ENCODE measurements at places on chromosomes 3 and 15. TPM values are rescaled to one million over a fixed set of nuclear protein-coding genes. Genes with fewer than 3 reads are reported as not detected.
A peak's percentile ranks its signal among the peaks of the same experiment; 100 is the strongest.

- H3K36me3 ChIP-seq = no peaks in the 10 kb centered on the region
- no peak overlapping the region for H3K4me3 ChIP-seq
- no peak for DNase-seq
- H3K4me1 ChIP-seq = peaks cover 8% of the 10 kb centered on the region
- H3K27ac ChIP-seq = no peak overlapping the region
These were observed 241.2 kb downstream of the FEZF2 start for GRCh38 chr3:62132027-62132602.

DNA sequence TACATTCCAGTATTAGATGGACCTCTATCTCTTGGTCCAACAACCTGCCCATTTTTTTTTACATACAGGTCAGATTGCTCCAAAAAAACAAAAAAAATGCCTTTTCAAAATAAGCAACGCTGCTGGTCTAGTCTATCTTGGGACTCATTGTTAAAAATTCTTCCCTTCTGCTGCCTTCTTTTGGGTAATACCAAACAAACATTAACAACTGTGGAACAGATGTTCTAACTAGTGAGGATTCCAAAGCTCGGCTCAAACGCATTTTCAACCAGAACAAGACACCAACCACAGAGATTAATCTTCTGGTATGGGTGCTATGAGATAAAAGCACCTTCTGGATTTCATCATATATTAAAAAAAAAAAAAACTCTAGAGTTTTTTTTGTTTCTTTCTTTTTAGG is 24.7 kb downstream of the ARHGAP31 start:
- peak; percentile 53 for DNase-seq
- no peaks in the 10 kb centered on the region for H3K36me3 ChIP-seq
- no peak overlapping the region for H3K27ac ChIP-seq
- H3K27me3 ChIP-seq = no peaks in the 10 kb centered on the region
- no peak overlapping the region for H3K4me3 ChIP-seq

The CNTN6 gene
- not detected for total RNA-seq

GRCh38 chr15:27705056-27705455 is 394.1 kb downstream of the OCA2 start:
- no peak overlapping the region for H3K4me3 ChIP-seq
- no peaks in the 10 kb centered on the region for H3K4me1 ChIP-seq
- no peak overlapping the region for H3K27ac ChIP-seq
- H3K36me3 ChIP-seq = no peaks in the 10 kb centered on the region
- no peaks in the 10 kb centered on the region for H3K27me3 ChIP-seq
- no peak for DNase-seq

DNA sequence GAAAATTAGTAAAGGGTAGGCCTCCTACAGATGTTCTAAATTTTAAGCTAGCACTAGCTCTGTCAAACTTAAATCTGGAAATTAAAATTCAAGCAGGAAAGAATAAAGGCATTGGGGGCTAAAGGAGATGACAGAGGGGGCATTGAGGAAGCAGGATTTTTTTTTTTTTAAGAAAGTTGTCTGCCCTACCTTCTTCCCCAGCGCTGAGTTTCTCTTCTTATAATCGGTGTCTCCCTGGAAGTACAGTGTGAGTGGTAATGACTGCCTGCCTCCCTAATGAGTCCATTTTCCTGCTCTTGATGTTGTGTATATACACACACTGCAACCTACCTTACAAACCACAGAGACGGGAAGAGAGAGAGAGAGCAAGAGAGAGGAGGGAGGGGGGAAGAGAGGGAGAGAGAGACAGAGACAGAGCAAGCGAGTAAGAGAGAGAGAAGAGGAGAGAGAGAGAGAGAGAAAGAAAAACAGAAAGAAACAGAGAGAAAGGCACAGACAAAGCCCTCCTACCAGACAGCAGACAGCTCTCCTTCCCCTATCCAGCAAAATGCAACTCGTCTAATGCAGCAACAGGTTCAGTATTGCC is 47.0 kb downstream of the ZBTB20 start:
- H3K4me3 ChIP-seq = peak overlapping the region; percentile 71
- H3K27ac ChIP-seq = peak overlapping the region; percentile 69
- peak; percentile 51 for DNase-seq
- H3K4me1 ChIP-seq = peaks cover 26% of the 10 kb centered on the region
- no peaks in the 10 kb centered on the region for H3K36me3 ChIP-seq
- H3K27me3 ChIP-seq = no peaks in the 10 kb centered on the region

The SI gene
- total RNA-seq = not detected
